Type B pancreatic cell (in vitro differentiated cells): ENCODE measurements at places on chromosomes 5 and 9. TPM values are rescaled to one million over a fixed set of nuclear protein-coding genes. Genes with fewer than 3 reads are reported as not detected.
A peak's percentile ranks its signal among the peaks of the same experiment; 100 is the strongest.

GRCh38 chr9:72476617-72477437 lies 44.6 kb upstream of the TMC1 start:
- DNase-seq, result no peak

Gene PAEP
- total RNA-seq, result not detected in 2 replicates

- no peak for DNase-seq
These were observed 72.8 kb downstream of the SLC1A1 start for GRCh38 chr9:4563105-4563504.

- DNase-seq, result no peak
These were observed 33.0 kb upstream of the CHD1 start for GRCh38 chr5:98961665-98962344.

GRCh38 chr9:91047993-91048607 lies 246.5 kb downstream of the SYK start:
- DNase-seq, result peak; percentile 13

Gene SIT1
- total RNA-seq, result not detected in 2 replicates

Gene NUTM2G
- total RNA-seq, result 0.19 TPM in 1 of 2 replicates, not detected in the other

- no peak for DNase-seq
These were observed 108.0 kb upstream of the TARS1 start for GRCh38 chr5:33332804-33333203.

GRCh38 chr5:83281658-83282057 lies 189.9 kb upstream of the VCAN start:
- no peak for DNase-seq

DNA sequence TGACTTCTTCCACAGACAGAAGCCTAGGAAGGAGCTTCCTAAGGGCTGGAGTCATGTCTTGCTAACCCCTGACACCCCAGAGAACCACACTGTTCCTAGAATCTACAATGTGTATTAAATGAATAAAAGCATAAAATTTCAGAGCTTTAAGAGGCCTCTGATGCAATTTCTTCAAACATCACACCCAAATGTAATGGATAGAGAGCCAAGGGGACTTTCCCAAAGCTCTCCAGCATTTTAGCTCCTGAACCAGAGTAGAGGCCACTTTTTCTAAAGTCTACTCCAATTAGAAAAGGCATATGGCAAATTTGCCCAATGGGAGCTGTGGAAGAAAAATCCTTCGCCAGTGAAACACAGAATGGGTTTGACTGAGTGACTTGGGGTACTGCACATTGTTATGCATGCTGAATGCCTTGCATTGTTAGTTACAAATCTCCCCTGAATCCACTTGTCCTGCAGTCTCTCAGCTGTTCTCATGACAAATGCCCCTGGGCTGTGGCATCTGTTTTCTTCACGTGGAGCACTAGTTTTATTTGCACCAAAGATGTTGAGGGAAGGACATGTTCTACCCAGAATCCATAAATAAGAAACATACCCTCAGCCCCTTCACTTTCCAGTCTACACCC lies 334.0 kb downstream of the ASTN2 start:
- DNase-seq, result no peak

GRCh38 chr5:100667161-100667630 lies 132.0 kb downstream of the FAM174A start:
- DNase-seq, result no peak

GRCh38 chr5:131366428-131366827 lies 102.6 kb downstream of the CDC42SE2 start:
- DNase-seq, result no peak

Gene OR1J2
- not detected in 2 replicates for total RNA-seq

GRCh38 chr9:91678807-91679580 lies 255.4 kb upstream of the NFIL3 start:
- DNase-seq, result no peak

- DNase-seq, result no peak
These were observed 81.0 kb downstream of the ESM1 start for GRCh38 chr5:54904425-54904824.
